ENCODE measurements at places on chromosomes 1 and 21.

GRCh38 chr21:35048183-35048601 lies 910 bp downstream of the RUNX1 start:
- DNase-seq = no peak

DNA sequence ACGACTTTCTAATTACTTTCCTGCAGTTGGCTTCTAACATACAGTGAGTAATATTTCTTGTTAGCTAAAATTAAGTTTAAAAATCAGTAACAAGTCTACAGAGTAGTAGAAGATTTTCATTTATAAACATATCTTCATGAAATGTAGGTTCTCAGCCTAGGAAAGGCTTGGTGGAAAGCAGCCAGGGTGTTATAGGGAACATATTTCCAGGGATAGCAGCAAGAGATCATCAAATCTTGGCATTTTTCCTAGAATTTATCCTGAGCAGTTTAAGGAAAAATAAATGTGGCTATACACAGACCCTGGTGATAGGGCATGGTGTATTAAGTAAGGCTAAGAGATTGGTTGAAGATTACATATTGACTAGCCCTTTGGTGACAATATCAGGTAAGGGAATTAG lies 203.5 kb upstream of the NEGR1 start:
- no peak for DNase-seq

- no peak for DNase-seq
Observed at GRCh38 chr1:82836973-82837680, 1036.4 kb downstream of the ADGRL2 start.

DNA sequence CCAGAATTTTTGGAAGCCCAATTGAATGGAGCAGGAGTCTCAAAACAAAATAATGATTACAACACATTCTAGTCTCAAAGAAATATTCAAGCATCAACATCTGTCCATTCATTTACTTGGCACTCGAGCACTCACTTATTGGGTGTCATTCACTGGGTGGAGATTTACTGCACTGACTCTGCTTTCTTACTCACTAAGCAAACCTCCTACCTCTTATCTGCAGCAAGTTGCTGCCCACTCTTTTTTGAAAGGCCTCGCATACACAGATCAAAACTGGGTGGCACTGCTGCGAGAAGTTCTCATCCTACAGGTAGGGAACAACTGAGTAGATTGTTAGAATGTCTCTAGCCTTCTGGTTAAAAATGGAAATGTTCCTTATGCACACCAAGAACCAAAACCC lies 18.0 kb downstream of the RHBDL2 start:
- no peak for DNase-seq

DNA sequence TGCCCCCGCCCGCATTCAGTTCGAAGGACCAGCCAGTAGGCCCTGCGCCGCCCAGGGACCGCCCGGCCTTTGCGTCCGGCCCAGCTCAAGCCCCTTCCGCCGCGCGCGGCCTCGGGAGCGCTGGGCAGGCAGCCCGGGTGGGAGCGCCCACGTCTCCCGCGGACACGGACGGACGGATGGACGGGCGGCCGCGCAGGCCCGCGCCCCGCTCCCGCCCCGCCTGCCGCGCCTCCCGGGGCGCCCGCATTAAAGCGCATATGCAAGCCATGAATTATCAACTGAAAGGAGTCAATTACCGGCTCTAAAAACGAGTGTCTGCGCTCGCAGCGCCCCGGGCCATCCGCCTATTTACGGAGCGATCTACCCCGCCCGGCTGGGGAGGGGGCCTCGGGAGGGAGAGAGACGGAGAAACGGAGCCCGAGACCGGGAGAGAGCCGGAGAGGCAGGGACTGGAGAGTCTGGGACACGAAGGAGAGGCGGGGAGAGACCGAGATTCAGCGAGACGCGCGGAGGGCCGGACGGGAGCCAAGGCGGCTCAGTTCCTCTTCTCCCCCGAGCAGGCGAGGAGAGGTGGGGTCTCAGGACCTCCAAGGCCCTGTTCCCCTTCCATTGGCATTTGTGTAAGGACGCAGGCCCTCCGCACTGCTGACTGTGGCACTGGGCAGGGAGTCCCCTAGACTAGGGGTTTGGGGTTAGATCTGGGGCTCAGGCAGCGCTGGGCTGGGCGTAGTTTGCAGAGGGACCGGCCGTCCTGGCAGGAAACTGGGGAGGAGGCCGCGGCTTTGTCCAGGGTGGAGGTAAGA lies 41.3 kb upstream of the DMBX1 start:
- peak; percentile 46 for DNase-seq

DNA sequence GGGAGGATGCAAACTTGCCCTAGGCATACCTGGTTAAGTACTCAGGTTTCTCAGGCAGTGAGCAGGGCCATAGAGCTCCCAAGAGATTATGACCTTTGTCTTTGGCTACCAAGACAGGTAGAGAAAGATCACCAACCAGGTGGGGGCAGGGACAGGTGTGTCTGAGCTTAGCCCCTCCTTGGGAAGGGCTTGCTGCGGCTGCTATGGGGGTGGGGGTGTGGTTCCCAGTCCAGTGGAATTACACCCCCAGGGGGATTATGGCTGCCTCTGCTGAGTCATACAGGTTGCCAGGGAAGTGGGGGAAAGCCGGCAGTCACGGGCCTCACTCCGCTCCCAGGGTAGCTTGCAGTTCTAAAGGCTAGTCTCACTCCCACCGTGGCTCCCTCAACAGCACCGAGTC lies 65.2 kb upstream of the FAM163A start:
- DNase-seq = no peak

DNA sequence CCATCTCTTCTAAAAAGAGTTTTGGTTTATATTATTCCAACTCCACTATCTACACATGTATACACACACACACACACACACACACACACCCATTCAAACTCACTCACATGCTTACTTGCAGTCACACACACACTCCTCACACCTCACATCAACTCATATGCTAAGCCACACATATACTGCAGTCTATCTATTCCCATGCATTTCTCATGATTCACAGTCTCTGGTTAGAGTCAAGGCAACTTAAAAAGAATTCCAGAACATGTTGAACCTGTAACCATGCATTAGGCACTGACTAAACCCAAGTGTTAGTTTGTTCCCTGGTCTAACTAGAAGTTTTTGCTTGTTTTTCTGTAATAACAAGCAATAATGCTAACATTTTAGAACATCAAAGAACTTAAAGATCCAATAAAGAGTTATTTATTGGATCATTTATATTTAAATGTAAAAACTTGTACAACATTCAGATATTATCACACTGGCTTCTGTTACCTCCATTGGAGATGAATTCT lies 931.1 kb downstream of the PLA2G4A start:
- DNase-seq = no peak

DNA sequence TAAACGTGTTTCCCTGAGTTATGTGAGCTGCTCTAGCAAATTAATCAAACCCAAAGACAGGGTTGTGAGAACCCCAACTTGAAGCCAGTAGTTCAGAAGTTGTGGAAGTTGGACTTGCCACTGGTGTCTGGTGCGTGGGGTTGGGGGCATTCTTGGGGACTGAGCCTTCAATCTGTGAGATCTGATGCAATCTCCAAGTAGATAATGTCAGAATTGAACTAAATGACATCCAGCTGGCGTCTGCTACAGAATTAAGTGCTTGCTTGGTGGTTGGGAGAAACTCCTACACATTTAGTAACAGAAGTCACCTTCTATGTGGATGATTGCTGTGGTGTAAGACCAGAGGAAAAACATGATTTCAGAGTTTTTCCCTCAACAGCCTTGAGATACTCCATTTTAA lies 207.4 kb downstream of the FGGY start:
- no peak for DNase-seq

DNA sequence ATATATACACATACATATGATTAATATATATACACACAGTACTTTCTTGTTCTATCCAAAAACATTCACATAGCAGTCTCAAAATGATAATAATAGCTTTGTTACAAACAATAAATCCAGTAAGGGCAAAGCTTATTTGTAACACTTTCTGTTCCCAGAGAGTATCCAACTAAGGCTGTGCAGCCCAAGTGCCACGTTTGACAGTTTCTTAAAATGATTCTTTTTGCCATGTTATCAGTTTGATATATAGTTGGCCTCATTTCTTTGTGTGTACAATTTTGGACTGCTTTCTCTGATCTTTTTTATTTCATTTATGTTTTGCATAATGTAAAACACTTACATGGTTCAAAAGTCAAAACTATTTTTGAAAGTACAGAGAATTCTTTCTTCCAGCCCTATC lies 11.8 kb downstream of the KCNE1 start:
- no peak for DNase-seq

GRCh38 chr1:226378071-226378470 lies 29.8 kb downstream of the PARP1 start:
- no peak for DNase-seq

DNA sequence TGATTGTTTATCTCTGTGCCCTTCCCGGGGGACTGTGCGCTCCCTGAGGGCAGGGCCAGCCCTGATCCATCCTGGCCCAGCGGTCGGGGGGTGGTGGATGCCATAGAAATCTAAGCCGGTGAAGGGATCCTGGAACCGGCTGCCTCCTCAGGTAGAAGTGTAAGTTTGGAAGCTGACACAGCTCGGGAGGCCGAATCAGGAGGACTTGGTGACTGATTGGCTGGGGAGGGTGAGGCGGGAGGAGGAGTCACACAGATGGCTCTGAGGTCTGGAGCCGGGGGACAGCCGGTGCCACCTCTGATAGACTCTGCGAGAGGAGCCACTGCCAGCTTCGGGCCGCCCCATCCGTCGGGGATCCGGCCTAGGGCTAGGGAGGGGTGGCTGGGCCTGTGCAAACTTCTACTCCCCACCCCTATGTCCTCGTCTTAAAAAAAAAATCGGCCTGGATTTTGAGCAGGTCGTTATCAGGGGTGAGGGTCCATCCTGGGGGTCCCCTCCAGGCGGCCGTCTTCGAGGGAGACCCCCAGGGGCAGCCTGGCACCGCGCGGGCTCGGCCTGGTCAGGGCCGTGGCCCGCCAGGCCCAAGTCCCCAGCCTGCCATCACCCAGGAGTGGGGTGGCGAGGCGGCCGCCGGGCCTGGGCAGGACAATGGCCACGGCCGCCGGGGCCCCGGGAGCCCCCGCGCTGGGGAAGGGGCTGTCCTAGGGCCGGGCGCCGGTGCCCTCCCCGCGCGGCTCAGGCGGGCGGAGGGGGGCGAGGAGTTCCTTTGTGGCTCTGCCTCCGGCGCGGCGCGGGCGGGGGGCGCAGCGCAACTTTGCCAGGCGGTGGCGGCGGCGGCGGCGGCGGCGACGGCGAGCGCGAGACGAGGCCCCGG lies 708 bp upstream of the ZNF362 start:
- DNase-seq = peak; percentile 73

DNA sequence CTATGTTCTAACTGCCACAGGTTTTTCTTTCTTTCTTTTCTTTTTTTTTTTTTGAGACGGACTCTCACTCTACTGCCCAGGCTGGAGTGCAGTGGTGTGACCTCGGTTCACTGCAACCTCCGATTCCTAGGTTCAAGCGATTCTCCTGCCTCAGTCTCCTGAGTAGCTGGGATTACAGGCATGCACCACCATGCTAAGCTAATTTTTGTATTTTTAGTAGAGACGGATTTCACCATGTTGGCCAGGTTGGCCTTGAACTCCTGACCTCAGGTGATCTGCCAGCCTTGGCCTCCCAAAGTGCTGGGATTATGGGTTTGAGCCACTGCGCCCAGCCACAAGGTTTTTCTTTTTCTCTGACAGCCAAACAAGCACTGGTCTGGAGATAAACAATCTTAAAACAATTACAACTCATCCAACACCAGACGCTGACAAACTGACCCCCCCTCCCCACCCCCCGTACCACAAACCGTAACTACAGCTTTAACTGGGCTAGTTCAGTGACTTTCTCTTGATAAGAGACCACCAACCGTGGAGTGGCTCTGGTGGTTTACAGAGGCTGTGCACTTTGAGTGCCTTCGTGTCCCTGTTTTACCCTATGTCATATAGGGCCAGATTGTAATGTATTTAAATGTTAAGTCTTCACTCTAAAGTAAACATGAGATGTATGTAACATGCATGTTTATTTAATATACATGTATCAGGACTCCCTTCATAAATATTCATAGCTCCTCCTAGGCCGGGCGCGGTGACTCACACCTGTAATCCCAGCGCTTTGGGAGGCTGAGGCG lies 19.5 kb upstream of the PUM1 start:
- DNase-seq = no peak

GRCh38 chr1:51086496-51087271 lies 15.3 kb upstream of the C1orf185 start:
- no peak for DNase-seq

DNA sequence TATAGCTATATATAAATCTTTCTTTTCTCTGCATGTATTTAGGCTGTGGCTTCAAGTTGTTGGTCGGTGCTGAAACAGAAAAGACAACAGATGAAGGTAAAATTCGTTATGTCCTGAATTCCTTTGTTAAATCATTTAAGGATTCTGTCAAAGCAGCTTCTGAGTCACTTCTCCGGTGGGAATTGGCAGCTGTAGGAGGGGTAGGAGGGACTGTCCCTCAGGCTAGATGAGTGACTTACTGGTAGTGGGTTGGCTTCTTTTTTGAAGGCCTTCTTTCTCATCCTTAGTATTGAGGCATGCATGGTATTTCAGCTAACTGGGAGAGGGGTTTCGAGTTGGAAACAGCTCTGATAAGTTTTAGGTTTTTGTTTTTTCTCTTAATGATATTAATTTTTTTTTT lies 22.1 kb upstream of the NEXN start:
- DNase-seq = no peak

GRCh38 chr1:55067914-55068313 lies 28.6 kb downstream of the PCSK9 start:
- DNase-seq = no peak

DNA sequence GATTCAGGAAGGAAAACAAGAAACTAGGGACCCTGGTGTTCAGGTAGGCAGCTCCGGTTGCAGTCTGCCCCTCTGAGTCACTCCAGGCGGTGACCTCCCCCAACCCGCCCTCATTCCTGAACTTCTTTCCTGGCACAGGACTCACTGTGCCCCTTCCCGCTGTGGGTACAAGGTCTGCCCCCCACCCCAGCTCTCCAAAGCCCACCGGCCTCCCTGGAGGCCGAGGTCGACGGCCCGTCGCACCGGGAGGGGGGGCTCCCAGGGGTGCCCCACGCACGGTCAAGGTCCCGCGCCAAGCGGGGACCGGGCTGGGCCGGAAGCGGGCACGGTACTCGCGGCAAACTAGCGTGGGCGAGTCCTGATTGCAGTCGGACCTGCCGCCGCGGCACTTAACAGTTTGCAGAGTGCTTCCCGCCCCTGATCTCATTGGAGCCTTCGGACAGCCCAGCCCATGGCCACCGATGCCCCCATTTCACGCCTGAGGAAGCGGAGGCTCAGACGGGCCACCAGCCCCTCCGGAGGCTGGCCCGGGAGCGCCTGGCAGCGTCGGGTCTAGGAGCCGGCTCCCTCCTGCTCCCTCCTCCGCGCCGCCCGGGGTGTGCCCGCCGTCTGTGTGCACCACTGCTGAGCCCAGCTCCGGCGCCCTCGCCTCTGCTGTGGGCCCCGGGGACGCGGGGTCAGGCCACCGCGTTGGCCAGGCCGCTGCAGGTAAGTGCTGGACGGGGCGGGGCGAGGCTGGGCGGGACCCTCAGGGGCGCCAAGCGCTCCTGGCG lies at the start of gene GJB3:
Gene GJB3 (plus strand): TSS at position 144 of the 773 bp plus-strand sequence. CDS start 3,549 bp downstream, outside the sequence.
- no peak for DNase-seq

- DNase-seq = peak; percentile 63
Observed at GRCh38 chr21:17523007-17523451, 10.2 kb downstream of the CXADR start.

- DNase-seq = no peak
Observed at GRCh38 chr1:165755393-165756010, 13.2 kb downstream of the TMCO1 start.

- no peak for DNase-seq
Observed at GRCh38 chr1:151541752-151542151, 1.6 kb downstream of the TUFT1 start.

Measured in NCI-H146 (cell line).